Stimulated activated CD8-positive, alpha-beta memory T cell treated with anti-CD3 and anti-CD28 coated beads, Interleukin-4, amount 100 ng/mL, for 24 hours (primary cell): ENCODE measurements at places on chromosomes 13 and 19.

GRCh38 chr19:13955662-13956364 is 3.5 kb downstream of the DCAF15 start:
- DNase-seq: no peak

- no peak for DNase-seq
These were observed 29.6 kb downstream of the EPN1 start for GRCh38 chr19:55704494-55705245.

- DNase-seq: peak; percentile 10
These were observed at the start of gene ZNF415 for GRCh38 chr19:53132141-53132991. Gene ZNF415, minus strand, starts transcription at chr19:53132910. Its CDS starts 10,234 bp downstream, at chr19:53122676.

GRCh38 chr19:14772467-14772866 is 5.9 kb downstream of the ADGRE2 start:
- no peak for DNase-seq

DNA sequence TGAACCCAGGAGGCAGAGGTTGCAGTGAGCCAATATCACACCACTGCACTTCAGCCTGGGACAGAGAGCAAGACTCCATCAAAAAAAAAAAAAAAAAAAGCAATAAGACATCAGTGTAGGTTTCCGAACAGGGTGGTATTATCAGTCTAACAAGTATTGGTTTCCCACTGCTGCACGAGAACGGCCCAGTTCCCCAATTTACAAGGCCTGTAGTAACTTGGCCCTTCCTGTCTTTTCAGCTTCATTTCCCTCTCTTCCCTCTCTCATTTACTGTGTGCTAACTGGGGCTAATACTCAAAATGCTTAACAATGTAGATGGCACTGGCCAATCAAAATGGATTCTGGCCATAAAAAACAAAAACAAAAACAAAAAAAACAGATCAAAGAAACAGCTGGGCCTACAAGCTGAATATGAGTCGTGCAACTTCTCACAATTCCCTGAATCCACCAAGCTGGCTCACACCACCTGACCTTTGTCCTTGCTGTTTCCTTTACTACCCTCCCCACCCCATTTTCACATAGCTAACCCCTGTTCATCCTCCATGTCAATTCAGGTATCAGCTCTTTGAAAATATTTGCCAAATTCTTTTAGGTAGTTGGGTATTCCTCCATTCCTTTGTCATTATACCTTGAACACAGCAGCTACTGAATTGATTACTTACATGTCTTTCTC is 2.4 kb downstream of the TEX101 start:
- no peak for DNase-seq

GRCh38 chr13:109182777-109183465 is 553.5 kb downstream of the MYO16 start:
- DNase-seq: no peak

- no peak for DNase-seq
These were observed 16.2 kb downstream of the RB1 start for GRCh38 chr13:48319531-48320398.

GRCh38 chr13:46332772-46333171 is 54.3 kb downstream of the RUBCNL start:
- DNase-seq: no peak

GRCh38 chr13:72728290-72728605 is 525 bp downstream of the BORA start:
- no peak for DNase-seq

GRCh38 chr13:106859533-106859904 is 291.6 kb upstream of the ARGLU1 start:
- DNase-seq: no peak

GRCh38 chr19:7887408-7888144 is 734 bp upstream of the LRRC8E start:
- no peak for DNase-seq

DNA sequence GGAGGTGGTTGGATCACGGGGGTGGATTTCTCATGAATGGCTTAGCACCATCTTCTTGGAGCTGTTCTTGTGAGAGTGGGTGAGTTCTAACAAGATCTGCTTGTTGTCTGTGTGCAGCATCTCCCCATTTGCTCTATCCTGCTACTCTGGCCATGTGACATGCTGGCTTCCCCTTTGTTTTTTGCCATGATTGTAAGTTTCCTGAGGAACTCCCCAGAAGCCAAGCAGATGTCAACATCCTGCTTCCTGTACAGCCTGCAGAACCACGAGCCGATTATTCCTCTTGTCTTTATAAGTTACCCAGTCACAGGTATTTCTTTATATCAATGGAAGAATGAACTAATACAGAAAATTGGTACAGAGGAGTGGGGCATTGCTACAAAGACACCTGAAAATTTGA is 2.3 kb upstream of the SIGLEC12 start:
- DNase-seq: no peak

DNA sequence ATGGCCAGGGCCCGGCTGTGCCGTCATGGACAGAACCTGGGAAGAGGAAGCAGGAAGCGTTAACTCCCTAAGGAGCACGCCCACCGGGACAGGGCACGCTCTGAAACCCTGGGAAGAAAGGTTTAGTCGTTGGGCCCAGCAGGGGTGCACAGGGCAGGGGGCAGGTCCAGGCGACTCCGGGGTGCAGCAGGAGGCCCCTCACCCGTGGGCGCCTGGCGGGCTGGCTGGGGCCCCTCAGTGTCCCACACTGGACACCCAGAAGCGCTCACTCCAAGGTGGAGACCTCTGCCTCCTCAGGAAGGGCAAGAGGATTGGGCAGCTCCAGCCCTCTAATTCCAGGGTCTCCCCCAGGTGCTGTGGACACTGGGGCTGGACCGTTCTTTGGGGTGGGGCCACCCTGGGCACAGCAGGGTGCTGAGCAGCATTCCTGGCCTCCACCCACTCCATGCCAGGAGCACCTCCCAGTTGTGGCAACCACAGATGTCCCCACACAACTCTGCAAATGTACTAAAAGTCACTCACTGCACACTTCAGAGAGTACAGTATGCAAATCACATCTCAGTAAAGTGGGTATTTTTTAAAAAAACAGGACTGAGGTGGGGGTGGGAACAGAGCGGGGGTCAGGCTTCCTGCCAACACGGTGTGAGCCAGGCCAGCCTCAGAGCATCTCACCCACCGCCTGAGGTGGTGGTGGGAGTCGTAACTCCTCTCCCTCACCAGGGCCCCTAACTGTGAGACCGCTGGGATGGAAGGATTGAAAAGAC is 35.2 kb downstream of the PIP5K1C start:
- no peak for DNase-seq

DNA sequence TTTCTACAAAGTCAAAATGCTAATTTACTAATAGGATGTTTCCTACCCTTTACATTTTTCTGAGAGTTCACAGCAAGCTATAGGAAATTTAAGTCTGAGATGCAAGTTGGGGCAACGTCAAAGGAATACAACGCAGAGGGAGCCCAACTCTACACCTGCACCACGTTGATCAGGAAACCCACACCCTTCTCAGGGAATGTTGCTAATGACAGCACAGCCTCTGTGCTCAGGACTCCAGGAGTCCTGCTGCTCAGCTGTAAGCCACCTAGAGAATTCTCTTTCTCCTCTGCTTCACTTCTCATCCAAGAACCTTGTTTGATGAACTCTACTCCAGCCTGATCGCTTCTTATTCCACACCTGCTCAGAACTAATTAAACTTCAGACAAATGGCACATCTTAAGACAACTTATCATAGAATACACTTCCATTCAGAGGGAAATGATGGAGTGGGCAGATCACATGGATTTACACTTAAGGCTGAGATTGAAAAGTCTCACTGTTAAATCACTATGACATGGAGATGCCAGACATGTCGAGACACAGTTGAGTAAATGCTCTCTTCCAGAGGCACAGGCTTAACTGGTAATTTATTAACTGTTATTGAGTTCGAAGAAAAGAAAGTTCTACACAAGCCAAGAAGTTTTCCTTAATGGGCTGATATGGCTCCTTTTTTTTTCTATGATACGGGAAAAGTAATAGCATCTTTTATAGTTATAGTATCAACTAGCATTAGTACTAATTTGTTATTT is 811.6 kb upstream of the ARGLU1 start:
- no peak for DNase-seq

- DNase-seq: no peak
These were observed 24.7 kb downstream of the DPF1 start for GRCh38 chr19:38199340-38199739.

GRCh38 chr19:53881482-53882390 is at the start of gene PRKCG:
Gene PRKCG, plus strand, starts transcription at chr19:53882197. Its CDS starts 298 bp downstream, at chr19:53882495.
- DNase-seq: peak; percentile 32

DNA sequence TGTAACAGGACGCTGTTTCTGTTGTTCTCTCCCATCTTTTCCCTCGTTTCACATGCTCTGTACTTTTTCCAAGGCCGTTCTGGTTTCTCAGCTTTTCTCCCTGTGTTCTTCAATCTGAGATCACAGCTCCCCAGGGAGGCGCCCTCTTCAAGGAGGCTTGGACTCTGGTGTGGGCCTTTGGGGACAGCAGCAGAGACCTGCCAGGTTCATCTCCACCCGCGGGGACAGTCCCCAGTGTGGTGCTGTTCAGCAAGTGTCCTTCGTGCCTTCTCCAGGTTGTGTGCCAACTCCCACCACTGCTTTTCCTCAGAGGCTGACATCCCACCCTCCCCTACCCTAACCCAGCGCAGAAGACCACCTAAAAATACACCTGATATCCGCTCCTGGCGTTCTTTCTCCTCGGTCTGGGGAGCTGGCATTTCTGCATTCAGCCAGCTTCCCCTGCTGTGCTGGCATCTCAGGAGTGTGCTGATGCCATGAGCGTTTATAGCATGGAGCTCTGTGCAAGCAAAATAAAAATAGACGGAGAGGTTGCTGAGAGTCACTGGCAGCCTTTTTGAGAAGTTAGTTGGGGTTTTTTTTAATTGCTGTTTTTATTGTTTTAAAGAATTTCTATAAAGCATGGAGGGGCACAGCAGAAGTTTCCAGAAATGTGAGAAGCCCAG is 149.4 kb downstream of the STK24 start:
- no peak for DNase-seq

GRCh38 chr13:33860526-33860925 is 42.6 kb downstream of the RFC3 start:
- no peak for DNase-seq

DNA sequence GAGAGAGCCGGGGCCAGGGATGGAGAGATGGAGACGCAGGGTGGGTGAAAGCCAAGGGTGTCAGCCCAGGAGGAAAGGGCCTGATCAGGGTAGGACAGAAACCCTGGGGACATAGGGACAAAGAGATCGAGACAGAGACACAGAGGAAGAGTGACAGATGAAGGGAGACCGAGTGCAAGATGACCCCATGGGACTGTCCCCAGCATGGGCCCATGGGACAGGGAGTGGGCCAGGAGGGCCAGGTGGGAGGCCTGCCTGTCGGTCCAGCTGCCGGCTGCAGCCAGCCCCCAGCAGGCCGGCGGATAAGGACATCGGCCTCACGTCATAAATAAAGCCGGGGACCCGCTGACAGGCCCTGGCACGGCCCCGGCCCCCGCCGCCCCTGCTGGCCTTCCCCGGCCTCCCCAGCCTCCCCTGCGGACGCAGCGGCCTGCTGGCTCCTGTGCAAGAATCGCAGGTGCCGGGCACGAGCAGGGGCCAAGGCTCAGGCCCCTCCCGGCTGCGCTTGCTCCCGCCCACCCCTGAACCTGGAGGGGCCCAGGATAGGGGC is 6.3 kb downstream of the REX1BD start:
- DNase-seq: no peak

DNA sequence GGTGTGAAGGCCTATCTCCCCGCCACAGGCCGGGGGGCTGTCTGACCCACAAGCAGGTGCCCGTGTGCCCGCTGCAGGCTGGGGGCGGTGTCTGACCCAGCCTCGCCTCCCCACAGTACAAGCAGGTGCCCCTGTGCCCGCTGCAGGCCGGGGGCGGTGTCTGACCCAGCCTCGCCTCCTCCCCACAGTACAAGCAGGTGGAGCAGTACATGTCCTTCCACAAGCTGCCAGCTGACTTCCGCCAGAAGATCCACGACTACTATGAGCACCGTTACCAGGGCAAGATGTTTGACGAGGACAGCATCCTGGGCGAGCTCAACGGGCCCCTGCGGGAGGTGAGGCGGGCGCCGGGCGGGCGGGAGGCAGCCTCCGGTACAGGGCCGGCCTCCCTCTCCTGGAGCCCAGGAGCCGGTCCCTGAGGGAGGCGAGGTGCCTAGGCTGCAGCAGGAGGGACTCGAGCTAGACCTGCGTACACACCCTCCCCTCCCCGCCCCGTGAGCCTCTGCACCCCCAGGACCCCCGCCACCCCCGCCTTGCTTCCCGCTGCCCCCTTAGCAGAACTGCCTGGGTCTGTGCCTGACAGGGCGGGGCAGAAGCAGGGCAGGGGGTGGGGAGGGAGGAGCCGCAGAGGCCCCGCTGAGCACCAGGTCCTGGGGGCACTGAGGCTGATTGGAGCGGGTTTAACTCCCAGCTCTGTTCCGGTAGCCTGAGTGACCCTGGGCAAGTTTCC is 20.6 kb downstream of the HCN2 start:
- no peak for DNase-seq

- DNase-seq: no peak
These were observed 41.4 kb downstream of the COL4A2 start for GRCh38 chr13:110348309-110349105.

- no peak for DNase-seq
These were observed 122.9 kb upstream of the SPRY2 start for GRCh38 chr13:80463673-80464352.

- no peak for DNase-seq
These were observed 413.1 kb downstream of the KCNRG start for GRCh38 chr13:50428183-50428877.

- no peak for DNase-seq
These were observed 13.6 kb upstream of the EPSTI1 start for GRCh38 chr13:43005460-43006236.

GRCh38 chr19:58229255-58229639 is 533 bp downstream of the ZNF544 start:
- DNase-seq: no peak

DNA sequence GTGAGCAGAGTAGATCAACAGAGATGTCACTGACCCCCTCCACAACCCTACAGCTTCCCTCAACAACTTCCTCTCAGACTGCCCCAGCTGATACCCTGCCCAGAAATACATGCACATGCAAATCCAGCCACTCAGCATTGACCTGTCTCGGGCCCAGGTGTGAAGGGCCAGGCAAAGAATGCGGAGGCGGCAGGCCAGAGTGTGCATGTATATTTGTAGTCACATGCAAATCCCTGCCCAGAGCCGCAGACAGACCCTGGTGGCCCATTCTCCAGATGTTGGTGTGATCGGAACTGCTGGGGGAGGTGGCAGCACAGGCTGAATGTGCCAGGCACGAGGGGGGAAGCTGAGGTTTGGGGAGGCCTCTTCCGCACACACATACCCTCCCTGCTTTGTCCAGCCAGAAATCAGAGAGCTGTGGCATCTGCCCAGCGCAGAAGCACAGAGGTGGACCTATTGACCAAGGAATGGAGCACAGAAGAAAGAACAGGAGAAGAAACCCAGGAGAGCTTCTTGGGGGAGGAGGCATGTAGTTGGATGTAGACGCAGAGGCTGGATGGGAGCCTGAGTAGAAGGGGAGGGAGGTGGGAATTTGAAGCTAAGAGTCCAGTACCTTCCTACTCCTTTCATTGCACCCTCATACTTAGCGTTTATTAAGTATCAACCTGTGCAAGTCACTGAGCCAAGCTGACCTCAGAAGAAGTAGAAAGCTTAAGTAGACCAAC is 14.4 kb downstream of the MEF2B start:
- no peak for DNase-seq
